ENCODE measurements at places on chromosomes 5 and 9.

GRCh38 chr5:154409230-154409840 lies 36.5 kb upstream of the SAP30L start:
- no peak for DNase-seq

DNA sequence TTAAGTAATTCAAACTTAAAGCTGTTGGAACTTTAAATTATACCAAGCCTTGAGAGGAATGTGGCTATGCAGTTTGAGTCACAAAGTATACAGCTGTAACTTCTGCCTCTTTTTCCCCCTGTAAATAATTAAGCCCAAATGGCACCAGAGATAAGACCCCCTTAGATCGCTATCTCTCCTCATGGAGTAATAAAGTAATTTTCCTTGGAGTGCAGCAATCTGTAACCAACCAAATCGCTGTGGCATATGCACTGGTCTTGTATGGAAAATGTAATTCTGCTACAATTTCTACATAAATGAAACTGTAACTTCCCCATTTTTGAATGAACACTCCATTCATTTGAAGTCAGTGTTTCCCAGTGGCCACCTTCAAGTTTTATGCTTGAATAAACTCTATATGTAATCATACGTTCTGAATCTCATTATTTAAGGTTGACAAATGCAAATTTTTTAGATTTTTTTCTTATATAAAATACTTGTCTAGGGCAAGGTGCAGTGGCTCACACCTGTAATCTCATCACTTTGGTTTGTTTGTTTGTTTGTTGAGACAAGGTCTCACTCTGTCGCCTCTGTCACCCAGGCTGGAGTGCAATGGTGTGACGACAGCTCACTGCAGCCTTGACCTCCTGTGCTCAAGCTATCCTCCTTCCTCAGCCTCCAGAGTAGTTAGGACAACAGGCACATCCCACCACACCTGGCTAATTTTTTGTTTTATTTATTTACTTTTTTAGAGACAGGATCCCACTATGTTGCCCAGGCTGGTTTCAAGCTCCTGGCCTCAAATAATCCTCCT lies 12.3 kb downstream of the SUSD1 start:
- no peak for DNase-seq

- no peak for DNase-seq
Measured at GRCh38 chr5:156800929-156801328, 49.2 kb upstream of the PPP1R2B start.

DNA sequence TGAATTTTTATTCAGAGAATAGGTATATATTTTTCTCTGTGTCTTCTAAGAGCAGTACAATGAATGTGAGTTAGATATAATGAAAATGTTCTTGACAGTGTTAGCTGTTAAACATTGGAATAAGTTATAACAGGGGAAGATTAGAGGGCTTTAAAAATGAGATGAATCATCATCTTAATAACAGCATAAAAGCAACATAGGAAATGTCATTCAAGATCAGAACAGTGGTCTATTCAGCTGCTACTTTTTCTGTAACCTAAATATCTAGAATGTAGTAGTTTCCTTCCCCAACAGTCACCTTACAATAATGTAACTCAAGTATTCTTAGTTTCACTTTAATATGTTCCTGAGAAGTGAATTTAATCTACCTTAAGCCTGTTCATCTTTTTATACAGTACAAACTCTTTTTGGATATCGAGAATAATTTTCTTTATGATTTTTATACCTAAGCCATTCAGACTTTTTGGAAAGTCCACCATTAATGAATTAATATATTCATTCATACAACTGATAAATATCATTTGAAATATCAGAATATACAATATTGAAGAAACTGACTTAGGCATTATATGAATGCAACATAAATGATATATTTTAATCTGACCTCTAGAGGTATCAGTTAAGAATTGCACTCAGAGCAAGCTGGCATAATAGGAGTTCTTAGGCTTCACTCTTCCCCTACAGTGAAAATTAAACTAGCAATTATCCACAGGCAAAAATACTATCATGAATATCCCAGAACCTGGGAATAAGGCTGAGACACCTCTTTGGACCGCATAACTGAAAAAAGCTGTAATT lies 66.1 kb upstream of the EDIL3 start:
- no peak for DNase-seq

- no peak for DNase-seq
Measured at GRCh38 chr5:53416144-53416738, 64.2 kb upstream of the FST start.

DNA sequence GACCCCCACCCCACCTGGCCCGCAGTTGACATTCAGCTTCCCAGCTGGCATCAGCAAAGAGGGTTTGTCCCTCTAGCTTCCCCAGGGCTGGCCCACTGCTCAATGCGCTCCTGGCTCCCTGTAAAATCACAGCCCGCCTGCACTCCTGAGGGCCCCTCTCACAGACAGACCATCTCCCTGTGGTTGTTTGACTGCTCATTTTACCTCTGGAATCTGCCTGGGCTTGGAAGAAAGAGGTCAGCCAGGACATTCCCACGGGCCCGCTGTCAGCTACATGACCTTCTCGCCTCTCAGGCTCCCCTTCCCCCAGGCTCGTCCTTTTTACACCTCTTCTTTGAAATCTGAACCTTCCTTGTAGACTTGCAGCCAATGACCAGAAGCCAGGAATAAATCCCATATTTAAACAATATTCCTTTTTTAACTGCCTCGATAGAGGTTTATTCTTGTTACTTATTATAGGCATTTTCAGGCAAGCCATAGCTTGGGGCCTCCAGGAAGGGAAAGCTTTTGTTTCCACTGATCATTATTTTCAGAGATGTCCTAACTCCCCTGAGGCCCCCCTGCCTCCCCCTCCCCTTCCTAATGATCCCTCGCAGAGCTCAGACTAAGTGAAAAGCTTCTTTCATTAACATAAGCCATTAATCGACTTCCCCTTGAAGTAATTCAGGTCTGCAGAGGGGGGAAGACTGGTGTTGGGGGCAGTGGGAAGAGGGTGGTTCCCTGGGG lies 76.3 kb upstream of the IQGAP2 start:
- no peak for DNase-seq

DNA sequence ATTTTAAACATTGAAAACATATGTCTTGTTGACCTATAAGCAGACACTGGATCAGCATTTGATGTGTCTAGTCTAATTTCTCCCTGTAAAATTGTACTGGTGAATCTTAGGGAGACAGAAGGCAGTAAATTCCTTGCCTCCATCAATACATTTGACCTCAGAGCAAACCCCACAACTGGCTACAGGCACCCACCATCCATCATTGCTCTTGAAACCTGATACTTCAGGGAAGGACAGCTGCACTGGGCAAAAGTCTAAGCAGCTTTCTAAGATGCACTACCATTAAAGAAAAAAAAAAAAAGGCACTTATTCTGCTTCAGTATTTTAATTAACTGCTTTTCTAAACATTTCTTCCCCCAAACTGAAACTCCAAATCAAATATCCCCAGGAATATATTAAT lies 1051.3 kb upstream of the DMAC1 start:
- no peak for DNase-seq

DNA sequence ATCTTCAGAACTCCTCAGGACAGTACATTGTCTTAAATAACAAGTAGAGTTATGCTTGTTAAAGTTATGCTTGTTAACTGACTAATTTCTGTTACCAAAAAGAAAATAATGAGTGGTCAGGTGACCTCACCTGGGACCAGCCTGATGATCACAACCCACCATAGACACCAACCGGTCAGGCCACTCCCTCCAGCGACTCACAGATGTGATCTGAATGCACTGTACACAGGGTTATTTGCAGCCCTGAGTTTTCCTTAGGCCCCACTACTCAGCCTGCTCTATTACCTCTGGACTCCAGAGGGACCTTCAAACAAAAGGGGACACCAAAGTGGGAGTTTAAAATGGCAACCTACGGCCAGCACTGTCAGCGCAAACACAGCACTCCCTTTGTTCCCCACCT lies 55.3 kb downstream of the ARSB start:
- DNase-seq, result no peak

DNA sequence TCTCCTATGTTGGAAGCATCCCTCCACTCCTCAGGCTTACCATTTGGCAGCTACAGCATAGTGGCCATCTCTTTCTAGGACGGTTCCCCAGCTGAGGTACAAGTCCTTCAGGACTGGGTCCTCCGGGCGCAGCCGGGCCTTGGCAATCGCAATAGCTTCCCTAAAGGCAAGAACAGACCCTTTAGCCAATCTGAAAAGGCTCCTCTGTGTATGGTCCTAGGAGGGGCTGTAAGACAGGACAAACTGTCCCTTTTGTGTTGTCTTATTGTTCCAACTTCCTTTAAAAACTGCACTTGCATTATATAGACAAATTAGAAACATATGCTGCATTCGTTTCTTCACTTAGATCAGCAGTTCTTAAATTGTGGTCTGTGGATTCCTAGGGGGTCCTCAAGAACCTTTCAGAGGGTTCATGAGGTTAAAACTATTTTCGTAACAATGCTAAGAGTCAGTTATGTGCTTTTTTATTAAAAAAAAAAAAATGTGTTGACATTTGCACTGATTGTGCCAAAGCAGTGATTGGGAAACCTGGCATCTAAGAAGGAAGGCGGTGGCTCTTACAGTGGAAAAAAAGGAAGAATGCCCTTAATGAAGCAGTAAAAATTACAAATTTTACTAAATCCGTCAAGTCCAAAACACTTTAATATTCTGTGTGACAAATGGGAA lies 38.7 kb downstream of the GEMIN5 start:
- DNase-seq, result no peak

- DNase-seq, result no peak
Measured at GRCh38 chr5:155522540-155522939, 509.0 kb downstream of the KIF4B start.

GRCh38 chr5:120538149-120538548 lies 74.0 kb downstream of the PRR16 start:
- DNase-seq, result no peak

GRCh38 chr9:34437006-34437925 lies 21.1 kb downstream of the FAM219A start:
- DNase-seq, result no peak

DNA sequence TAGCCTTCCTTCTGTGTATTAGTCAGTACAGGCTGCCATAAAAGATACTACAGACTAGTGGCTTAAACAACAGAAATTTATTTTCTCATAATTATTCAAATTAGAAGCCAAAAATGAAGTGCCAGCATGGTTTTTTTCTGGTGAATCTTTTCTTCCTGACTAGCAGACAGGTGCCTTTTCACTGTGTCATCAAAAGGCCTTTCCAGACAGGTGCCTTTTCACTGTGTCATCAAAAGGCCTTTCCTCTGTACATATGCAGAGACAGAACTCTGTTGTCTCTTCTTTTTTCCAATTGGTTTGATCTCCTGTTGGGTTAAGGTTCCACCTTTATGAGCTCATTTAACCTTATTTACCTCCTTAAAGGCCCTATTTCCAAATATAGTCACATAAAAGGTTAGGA lies 599.9 kb downstream of the ISL1 start:
- DNase-seq, result no peak

GRCh38 chr5:101676646-101677045 lies 619.4 kb downstream of the SLCO4C1 start:
- no peak for DNase-seq

- no peak for DNase-seq
Measured at GRCh38 chr5:102591650-102592049, 92.8 kb upstream of the SLCO6A1 start.

- DNase-seq, result no peak
Measured at GRCh38 chr9:2473681-2474080, 147.9 kb upstream of the VLDLR start.

DNA sequence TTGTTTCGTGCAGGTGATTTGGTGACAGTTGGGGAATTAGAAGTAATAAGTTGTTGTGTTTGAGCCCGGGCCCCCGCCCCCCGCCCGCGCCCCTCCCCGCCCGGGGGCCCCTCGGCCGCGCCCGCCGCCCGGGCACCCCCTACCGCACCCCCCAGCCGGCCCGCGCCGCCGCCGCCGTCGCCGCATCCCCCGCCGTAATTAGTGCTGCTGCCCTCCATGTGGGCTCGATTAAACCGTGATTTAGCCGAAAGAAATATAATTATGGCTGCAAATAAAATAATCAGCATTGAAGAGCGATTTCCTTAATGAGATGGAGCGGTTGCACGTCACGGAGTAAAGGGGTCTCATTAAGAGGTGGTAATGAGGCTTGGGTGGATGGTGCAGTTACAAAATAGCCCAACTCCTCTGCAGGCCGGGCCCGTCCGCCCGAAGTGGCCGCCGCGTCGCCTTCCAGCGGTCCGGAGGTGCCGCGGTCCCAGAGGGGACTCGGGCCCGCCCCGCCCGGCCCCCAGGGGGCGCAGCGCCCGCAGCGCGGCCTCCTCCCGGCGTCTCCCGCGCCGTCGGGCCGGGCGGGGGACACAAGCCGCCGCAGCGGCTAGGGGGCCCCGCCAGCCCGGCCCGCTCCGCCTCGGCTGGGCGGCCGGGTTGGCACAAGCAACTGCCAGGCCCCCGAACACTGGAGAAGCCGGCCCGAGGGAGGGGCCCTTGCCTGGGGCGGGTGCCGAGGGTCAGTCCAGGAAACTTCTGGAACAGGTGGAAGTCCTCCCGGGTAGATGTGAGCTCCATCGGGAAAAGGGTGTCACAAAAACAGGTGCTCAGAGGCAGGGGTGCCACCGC lies 6.9 kb upstream of the OTP start:
- DNase-seq, result no peak

DNA sequence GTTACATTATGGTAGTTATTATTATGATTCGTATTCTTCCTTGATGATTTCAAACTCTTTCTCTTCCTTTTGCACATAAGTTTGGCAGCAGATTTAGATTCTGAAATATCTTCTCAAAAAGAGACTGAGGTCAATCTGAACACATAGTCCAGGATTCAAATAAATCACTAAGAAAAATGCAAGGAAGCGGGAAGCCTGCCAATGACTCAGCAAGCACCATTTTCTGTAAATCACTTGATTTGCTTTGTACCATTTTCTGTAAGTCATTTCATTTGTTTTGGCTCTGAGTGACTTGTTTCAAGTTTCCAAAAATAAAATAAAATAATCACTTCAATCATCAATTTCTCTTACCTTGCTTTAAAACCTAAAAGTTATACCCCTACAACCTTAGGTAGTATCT lies 24.6 kb upstream of the GLIS3 start:
- DNase-seq, result no peak

DNA sequence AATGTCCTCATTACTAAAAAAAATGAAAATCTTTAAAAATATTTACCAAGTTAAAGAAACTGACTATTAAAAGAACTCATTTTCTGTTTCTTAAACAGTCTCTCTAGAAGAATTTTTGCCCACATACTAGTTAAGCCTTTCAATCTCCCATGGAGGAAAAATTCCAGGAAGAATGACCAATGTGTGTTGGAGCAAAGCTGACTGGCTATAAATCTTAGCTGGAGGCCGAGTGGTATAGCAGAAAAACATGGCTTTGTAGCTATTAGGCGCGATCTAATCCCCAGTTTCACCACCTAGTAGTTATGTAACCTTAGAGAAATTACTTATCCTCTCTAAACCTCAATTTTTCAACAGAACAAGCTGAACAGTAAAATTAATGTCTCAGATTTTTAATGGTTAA lies 135.5 kb upstream of the PRLR start:
- DNase-seq, result no peak

GRCh38 chr9:121226175-121226574 lies 24.5 kb upstream of the RAB14 start:
- no peak for DNase-seq

DNA sequence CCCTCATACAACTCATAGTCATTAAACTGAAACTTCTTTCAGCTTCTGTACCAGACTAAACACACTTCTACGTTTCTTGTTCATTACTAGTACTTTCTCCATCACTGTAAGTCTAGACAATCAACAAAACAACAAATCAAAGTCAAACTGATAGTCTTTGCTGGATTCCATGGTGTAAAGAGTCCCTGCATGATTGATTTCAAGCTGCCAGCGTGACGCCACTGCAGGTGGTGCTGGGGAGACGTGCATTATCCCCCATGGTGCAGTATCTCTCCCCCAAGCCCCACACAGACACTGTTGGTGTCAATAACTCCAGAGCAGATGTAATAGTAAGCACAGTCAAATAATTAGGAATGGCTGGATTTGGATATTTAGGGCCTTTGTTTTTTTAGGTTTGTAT lies 10.7 kb upstream of the SLC2A8 start:
- no peak for DNase-seq

All from stimulated activated CD4-positive, alpha-beta T cell treated with anti-CD3 and anti-CD28 coated beads, Interleukin-1b, Interleukin-23, amount 100 ng/mL, for 24 hours (primary cell).